ENCODE measurements at places on chromosomes 4 and X. TPM values are rescaled to one million over a fixed set of nuclear protein-coding genes. Genes with fewer than 3 reads are reported as not detected.

Gene PPP4R3C
- total RNA-seq: not detected

Gene TLR3
- 0.57 TPM for total RNA-seq

DNA sequence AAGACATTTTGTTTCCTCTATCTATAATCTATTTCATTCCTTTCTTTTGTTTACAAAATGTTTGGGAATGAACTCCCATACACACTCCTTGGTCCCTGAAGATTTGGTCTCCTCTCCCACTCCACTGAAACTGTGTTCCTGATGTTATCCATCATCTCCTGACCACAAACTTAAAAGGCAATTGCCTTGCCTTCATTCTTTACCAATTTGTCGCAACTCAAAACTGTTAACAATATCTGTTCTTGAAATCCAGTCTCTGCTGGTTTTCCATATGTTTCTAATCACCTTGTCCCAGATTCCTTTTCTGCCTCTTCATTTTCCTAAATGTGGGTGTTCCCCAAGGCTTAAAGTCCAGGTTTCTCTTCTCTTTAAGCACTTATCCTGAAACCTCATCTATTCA is 262.2 kb upstream of the TTC29 start:
- no peak for DNase-seq

GRCh38 chrX:40617566-40617965 is 5.7 kb upstream of the MPC1L start:
- no peak for DNase-seq

Gene RAI2
- 0.16 TPM for total RNA-seq

Gene CC2D2A
- total RNA-seq: 12.3 TPM

DNA sequence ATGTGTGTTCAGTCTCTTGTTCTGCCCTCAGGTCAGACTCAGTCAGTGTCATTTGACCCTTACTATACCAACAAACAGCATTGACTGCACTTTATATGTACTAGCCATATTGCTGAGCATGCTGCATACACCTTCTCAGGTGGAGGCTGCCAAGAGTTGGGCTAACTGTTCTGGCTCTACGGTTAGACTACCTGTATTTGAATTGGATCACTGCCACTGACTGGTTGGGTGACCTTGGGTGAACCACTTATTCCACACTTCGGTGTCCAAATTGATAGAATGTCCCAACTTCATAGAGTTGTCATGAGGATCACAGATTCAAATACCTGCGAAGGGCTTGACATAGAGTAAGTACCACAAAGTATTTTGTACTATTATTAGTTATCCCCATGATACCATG is 91.2 kb upstream of the GPR50 start:
- DNase-seq: no peak

Gene F8A3
- 7.5 TPM for total RNA-seq

DNA sequence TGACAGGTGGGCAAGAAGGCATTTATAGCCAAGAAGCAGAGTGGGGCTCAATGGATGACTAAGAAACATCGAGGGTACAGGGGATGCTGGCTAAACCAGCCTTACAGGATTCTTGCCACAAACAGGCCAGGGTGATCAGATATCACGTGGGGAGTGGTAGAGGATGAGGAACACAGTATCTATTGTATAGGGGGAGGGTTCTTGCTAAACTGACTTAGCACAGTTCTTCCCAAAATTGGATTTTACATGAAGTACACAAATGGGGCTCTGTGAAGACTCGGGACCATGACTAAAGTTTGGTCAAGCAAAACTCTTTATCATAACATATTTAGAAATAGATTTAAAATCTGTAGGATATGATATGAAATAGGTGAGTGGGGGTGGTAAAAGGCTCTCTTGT is 144.0 kb upstream of the ATOH1 start:
- DNase-seq: no peak

- DNase-seq: no peak
Measured at GRCh38 chr4:168795346-168795745, 214.7 kb downstream of the CBR4 start.

Gene FGFBP2
- not detected for total RNA-seq

Gene PLAC1
- total RNA-seq: 1.9 TPM

Gene RS1
- not detected for total RNA-seq

DNA sequence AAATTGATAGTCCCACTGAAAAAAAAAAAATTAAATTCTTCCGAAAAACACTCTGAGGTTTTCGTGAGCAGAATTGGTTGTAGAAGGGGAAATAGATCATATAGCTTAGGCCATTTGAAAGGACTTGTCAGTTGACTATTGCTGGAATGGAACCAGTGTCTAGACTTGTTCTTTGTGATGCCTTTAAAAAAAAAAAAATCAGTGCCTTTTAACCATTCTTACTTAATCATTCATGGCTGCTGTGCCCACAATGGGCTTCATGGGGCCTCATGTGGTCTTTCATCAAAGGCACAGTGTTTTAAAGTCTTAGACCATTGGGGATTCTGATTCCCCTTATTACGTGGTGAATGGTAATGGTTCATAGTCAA is 139.3 kb downstream of the AFF1 start:
- DNase-seq: no peak

DNA sequence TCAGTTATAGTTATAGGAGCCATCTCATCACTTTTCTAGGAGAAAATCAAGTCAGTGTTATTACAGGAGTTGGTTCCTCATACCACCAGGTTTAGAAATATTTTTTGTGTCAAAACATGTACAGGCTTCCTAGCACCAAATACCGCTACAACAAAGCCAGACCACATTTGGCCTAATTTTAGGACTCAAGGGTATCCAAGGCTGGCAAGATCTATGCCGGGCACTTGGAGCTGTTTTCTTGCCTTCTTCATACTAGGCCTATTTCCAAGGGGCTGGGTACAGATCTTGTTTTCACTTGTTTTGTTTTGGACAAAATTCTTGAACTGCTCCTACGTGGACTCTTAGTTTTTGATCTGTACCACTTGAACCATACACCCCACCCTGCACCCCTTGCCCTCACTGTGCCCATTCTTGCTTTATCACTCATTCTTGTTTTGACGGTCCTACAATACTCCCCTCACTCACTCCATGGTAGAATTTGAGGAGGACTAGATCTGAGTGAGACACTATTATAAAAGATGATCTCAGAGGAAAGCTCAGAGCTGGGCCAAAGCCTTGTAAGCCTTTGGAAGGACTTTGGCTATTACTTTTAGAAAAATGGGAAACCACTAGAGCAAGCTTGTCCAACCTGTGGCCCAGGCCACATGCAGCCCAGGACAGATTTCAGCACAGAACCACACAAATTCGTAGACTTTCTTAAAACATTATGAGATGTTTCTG is 17.7 kb upstream of the TMEM144 start:
- DNase-seq: no peak

DNA sequence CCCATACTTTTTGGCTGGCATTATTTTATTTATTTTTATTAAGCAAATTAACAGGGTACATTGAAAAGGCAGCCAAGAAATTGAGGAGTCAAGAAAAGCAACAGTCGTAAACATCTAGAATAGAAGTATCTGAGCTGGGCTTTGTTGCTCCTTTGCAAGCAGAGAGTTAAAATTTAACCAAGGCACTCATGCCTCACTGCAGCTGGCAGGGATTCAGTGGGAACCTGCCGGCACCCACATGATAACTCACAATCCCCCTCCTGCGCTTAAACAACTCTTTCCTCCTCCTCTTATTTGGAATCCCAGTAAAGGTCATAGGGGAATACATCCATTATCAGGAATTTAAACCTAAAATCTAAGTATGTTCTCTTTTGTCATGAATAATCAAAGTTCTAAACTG is 115.5 kb downstream of the SOX3 start:
- DNase-seq: no peak

DNA sequence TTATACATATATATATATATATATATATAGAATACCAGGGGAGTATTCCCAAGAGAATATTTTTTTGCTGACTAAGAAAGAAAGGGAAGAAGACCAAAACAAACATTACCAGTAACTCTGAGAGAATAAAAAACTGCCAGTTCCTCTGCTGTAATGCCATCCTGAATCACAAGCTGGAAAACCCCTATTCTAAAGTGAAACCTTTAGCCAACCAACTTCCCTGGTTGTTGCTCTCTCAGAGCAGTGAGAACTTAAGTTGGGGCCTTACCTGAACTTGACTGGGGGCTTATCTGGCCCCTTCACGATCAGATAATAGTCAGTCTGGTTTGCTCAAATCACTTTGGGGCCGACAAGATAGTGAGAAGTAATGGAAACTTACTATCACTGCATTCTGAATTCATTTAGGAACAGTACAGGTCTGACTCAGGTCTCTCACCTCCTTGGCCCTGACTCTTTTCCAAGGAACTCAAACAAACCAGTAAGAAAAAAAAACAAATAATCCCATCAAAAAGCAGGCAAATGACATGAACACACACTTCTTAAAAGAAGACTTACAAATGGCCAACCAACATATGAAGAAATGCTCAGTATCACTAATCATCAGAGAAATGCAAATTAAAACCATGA is 62.5 kb downstream of the CD40LG start:
- no peak for DNase-seq

DNA sequence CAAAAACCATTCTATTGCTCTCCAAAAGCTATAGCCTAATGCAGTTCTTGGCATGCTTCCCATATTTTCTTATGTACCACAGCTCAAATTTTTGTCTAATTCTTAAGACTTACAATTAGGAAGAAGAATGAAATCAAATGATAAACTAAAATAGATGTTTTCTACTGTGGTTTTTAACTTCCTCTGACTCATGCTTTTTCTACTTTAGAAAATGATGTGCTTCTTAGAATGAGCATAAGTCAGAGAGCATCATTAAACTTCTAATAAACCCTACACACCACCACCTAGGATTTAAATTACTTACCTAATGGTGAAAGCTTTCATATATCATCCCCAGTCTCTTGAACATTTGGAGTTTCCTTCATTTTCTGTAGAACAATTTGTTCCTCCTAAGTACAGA is 217.0 kb upstream of the NDST3 start:
- DNase-seq: no peak

DNA sequence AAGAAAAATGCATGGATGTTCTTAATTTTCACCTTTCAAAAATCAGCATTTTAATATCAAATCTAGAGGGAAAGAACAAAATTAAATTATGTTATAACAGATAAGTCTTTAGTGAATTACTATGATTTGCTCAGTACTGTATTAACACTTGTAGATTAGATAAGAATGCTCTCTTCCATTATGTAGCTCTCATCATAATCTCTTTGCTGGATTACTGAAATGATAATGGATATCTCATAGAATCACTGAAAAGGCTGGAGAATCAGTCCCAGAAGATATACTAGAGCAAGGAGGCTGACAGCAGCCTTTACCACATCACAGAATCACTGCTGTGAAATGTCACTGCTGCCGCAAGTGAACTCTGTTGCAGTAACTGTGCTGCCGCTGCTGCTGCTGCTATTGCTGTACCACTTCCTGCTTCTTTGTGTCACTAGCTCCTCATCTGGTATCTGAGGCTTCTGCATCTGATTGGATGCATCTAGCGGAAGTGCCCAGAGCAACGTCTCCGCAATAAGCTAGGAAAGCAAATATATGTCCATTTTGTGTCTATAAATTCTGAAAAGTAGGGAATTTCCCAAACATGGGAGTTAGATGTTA is 738.2 kb downstream of the ADGRL3 start:
- DNase-seq: peak; percentile 3

DNA sequence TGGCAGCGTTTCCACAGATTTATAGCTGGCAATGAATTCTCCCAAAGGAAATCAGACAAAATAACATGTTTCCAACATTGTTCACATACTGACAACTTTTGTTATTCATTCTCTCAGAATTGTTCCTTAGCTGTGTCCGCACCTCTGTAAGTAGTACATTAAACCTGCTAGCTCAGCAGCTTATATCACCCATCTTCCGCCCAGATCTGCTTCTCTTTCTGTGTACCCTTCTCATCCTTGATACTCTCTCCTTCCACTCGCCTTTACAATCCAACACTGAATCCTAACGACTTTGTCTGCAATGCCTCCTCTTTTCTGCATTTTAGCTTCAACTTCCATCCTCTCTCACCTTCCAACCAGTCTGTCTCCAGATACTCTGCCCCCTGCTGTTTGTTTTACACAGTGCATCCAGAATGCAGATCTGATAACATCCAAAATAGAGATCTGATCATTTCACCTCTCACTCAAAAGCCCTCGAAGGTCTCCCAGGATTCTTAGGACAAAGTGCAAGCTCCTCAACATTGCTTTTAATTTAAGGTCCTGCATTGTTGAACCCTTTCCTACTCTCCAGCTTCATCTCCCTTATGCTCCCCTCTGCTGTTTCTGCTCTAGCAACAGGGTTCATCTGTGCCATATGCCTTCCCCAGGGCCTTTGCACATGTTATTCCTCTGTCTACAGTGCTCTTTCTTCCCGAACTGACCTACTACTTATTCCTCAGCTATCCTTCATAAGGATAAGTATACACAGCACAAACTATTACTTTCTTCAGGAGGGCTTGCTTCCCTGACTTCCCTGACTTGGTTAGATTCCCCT is 67.3 kb upstream of the VBP1 start:
- no peak for DNase-seq

Gene TCEANC
- total RNA-seq: 1.6 TPM

Gene NEIL3
- 8.0 TPM for total RNA-seq

Gene CNGA1
- total RNA-seq: 1.5 TPM

Gene SUPT20HL1
- not detected for total RNA-seq

- no peak for DNase-seq
Measured at GRCh38 chr4:163414275-163414674, 59.3 kb downstream of the TKTL2 start.

- no peak for DNase-seq
Measured at GRCh38 chr4:8874896-8875680, 3.4 kb upstream of the HMX1 start.

DNA sequence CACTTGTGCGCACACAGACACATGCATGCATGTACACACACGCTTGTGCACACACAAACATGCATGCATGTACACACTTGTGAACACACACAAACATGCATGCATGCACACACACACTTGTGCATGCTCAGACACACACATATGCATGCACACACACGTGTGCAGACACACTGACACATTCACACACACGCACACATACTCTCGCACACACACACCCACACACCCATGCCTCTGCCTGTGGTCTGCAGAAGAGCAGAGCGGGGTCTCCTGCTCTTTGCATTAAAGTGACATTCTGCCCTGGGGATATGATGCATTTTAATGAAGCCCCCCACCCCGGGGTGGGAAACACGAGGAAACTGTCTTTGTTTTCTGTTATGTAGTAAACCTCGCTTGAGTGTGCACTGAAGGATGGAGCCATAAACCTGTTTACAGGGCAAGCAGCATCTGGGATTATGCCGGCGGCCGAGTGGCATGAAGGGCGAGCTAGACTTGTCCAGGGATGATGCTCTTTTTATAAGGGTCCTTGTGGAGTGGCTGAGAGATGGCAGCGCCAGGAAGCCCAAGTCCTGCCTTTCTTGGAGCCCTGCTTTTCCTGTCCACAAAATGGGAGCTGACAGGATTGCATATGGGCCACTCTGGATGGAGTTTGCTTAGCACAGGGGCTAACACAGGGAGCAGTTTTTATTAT is 17.8 kb downstream of the PSAPL1 start:
- DNase-seq: no peak

Measured in Caco-2 (cell line).